ENCODE measurements at places on chromosomes 2 and 18.

DNA sequence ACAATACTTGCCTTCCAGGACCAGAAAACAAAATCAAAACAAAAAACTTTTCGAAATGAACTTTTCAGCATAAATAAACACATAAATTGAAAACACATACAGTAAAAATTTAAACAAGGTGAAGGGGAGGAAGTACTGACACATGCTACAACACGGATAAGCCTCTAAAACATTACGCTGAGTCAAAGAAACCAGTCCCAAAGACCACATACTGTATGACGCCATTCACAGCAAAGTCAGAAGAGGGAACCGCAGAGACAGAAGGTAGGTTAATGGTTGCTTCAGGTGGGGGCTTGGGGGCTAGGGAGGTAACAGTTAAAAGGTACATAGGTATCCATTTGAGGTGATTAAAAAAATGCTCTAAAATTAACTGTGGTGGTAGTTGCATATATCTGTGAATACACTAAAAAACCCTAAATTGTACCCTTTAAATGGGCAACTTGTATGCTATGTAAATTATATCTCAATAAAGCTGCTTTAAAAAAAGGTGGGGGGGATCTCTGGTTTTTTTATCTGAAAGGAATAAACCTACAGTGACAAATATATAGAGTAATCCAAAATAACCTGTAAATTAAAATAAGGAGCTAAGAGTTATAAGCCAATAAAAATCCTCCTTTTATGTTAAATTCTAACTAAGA is 7.1 kb downstream of the COX7A2L start:
- DNase-seq: no peak

DNA sequence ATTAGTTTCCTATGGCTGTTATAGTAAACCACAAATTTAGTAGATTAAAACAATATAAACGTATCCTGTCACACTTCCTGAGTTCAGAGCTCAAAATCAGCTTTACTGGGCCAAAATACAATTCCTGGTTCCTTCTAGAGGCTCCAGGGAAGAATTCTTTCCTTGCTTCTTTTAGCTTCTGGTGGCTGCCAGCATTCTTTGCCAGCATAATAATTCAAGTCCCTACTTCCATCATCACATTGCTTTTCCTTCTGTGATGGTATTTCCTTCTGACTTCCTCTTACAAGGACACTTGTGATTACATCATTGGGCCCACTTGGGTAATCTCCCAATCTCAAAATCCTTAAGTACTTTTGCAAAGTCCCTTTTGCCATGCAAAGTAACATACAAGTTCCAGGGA is 40.6 kb downstream of the MOB4 start:
- no peak for DNase-seq

GRCh38 chr2:207356567-207356966 is 173.2 kb upstream of the CREB1 start:
- no peak for DNase-seq

DNA sequence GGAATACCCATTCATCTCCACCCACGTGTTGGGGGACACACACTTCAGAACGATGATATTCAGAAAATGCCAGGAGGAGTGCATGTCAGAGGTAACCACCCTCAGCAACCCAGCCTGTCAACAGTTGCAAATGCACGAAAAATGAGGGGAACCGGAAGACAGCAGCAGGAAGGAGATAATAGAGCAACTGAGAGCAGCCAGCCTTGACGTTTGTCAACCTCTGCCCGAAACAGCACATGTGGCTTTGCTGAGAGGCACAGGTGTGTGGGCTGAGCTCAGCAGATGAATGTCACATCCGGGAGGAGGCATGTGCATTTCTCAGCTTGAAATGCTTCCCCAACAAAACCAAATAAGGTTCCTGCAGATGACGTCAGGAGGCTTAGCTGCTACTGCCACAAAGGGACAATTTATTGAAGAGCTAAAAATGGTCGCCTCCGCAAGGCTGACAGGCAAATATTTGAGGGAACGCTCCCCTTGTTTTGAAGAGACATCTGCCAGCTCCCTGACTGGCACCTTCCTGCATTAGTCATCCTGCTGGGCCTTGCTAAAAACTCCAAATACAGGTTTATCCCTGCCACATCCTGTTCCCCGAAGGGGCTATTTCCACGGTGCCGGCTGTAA is 419.0 kb downstream of the NBAS start:
- no peak for DNase-seq

DNA sequence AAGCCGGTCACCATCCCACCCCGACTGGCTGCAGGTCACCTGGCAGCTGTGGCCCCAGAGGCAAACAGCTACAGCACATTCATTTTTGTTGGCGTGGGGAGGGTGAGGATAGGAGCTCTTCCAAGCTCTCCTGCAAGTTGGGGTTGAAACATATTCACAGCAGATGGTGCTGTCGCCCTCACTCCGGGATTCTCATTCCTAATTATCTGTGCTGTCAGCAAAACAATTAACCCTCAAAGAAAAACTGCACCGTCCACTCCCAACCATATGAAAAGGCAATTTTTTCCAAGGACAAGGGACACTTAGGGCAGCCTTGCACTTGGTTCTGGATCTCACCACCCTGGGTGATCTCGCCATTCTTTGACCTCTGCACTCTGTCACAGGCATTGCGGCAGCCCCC is 68.6 kb downstream of the ZBTB7C start:
- DNase-seq: peak; percentile 66

- DNase-seq: no peak
These were observed 77.6 kb upstream of the FOXI3 start for GRCh38 chr2:88530081-88530480.

DNA sequence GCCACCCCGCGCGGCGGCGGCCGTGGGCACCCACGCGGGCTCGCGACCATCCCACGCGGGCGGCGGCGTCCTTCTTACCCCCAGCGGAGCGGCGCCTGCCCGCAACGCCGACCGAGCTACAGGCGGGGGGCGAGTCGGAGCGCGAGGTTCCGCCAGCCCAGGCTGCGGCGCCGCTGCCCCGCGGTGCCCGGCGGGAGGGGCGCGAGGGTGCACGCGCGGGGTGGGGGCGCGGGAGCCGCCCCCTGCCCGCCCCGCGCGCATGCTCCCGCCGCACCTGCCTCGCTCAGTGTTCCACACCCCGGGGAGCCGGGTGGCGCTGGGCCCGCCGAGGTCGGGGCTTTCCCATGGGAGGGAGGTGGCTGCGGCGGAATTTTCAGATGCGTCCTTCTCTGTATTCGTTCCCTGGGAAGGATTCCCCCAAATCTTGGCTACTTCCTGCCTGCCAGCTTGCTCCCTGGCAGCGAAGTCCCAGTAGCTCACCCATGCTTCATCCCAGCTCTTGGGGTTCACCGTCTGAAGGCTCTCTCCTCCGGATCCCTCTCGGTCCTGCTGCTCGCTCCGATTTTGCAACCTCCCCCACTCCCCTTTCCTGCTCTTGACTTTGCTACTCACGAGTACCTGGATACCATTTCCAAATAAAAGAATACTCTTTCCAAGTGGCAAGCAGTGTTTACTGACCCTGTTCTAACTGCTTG is at the start of gene L3MBTL4:
L3MBTL4 (minus strand) TSS at position 189 of the 695 bp plus-strand sequence. CDS start 103,286 bp downstream, outside the sequence.
- DNase-seq: peak; percentile 23

- no peak for DNase-seq
These were observed 46.3 kb upstream of the TEX51 start for GRCh38 chr2:126852361-126852760.

DNA sequence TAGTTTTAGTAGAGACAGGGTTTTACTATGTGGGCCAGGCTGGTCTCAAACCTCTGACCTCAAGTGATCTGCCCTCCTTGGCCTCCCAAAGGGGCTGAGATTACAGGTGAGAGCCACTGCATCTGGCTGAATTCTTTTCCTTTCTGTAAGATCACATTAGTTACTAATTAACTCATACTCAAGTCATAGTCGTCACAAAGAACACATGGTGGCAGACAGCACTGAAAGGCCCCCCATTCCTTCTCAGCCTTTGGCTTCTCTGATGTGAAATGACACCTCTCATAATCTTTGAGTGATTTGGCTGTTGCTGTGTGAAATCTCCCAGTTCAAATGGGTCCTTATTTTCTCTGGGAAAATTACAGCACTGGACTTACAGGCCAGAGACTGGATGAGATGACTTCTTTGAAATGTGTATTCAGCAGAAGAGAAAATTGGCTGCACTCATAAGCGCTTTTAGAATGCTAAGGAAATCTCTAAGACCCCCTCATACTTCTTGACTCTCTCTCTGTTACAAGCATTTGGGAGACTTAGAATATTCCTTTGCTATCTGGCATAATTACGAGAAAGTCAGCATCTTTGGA is 764.8 kb downstream of the RNF144A start:
- no peak for DNase-seq

DNA sequence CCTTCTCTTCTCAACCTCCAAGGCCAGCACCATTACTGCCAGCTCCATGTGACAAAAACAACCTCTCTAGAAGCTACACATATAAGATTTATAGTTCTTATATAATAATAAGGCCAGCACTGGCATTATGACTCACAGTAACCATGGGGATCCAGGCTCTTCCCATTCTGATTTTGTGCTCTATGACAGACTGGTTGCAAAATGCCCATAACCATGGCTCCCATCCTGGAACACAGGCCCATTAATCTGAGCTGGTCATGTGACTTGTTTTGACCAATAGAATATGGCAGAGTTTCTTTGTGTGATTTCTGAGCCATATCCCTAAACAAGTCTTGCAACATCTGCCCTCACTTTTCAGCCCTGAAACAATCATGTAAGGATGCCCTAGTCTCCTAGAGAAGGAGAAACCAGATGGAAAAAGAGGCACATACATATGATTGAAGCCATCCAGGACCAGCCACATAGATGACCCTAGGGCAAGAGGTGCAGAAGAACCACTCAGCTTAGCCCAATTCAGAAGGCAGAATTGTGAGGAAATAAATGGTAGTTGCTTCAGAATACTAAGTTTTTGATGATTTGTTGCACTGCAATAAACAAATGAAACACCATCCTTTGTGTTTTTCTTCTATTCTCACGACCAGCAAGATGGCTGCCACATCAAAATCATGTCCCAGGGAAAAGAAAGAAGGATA is 173.9 kb downstream of the SUCLG1 start:
- no peak for DNase-seq

DNA sequence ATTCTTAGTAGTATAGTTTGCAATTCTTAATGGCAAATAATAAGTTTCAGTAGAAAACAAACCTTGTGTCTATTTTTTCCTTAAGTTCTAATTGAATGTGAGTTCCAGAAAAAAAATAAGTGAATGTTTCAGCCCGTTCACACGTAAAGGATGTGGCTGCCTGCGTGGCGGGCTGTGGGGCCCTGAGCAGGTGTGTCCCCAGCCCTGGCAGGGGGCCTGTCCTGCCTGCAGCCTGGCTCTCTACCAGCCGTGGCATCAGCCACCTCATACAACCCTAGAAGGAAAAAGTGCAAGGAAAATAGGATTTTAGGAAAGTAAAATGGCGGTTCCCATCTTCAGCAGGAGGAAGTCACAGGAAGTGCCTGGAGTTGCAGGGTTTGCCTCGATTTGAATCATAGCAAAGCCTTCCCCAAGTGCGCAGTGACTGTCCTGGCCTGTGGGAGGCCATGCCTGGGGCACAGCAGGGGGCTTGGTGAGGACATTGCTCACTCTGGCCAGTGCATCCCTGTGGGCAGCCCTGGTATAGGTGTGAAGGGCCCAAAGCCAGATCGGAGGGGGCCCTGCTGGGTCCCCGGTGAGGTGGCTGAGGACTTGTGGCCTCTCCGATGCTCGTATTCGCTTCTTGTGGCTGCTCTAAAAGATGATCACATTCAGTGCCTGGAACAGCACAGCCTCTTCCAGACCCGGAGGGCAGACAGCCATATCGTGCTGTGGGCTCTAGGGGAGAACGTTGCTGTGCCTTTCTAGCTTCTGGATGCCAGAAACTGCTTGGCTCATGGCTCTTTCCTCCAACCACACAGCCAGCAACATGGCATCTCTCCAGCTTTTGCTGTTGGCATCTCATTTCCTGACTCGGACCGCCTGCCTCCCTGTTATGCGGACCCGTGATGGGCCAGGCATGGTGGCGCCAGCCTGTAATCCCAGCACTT is 12.6 kb downstream of the DTYMK start:
- no peak for DNase-seq

DNA sequence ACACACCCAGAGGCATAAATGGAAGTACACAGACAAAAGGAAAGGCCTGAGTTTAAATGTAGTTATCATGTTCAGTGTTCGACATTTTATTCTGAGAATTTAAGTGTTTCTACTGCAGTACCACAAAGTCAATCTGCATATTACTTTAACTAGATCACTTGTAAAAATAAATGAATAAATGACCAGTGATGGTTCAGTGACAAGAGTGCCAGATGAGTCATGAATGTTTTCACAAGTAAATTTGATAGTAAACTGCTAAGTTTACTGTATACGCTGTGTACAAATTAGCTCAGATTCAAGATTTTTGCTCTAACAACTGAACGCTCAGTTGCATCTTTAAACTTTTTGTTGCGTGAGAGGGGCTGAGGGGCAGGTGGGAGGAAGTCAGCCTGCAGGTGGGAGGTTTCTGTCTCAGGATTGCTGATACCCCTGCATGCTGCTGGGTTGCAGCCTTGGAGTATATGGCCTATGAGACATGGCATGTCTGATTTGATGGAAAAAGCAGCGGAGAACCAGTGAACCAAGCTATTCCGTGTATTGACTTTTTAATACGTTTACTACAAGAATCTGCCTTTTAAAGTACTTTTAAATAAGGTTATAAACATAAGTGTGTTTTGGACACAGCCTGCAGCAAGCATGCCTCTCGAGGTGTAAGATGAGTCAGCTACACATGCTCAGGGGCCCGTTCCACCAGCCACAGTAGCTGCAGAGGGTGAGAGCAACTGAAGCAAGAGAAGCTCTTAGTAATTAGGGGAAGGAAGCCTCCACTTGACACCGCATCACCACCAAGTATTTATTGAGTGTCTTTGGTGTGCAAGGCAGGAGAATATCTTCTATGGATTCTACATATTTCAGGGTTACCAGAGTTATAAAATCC is 245.1 kb downstream of the NEDD4L start:
- no peak for DNase-seq

- no peak for DNase-seq
These were observed 336.7 kb upstream of the ATP5MC3 start for GRCh38 chr2:175518206-175518605.

DNA sequence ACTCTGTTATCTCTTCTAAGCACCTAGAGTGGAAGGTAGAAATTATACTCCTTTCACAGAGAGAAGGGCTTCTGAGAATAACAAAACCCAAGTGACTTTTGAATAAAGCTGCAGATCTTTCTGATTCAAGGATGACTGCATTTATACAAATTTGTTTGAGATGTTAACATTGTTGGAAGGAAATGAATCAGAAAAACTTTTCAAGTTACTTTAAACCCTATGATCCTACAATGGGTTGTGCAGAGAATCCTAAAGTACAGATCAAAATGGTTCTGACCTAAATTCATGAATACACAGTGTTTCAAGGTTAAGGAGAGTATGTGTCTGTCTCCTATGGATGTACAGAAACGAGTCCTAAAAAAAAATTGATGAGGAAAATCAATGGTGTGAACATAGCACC is 1.8 kb downstream of the RFTN2 start:
- no peak for DNase-seq
